NCI-H524 treated with DMSO at 0.1 percent for 48 hours (cell line): ENCODE measurements at places on chromosomes 6 and 20.

- DNase-seq: no peak
Measured at GRCh38 chr6:83960664-83961063, 72.9 kb upstream of the MRAP2 start.

GRCh38 chr20:4434681-4435080, 287.0 kb upstream of the PRND start:
- no peak for DNase-seq

GRCh38 chr6:80541181-80541580, 434.7 kb downstream of the BCKDHB start:
- no peak for DNase-seq

GRCh38 chr6:150142670-150143515, at the start of gene PPP1R14C:
PPP1R14C (plus strand) TSS chr6:150143044; CDS start chr6:150143193, 149 bp downstream.
- no peak for DNase-seq

DNA sequence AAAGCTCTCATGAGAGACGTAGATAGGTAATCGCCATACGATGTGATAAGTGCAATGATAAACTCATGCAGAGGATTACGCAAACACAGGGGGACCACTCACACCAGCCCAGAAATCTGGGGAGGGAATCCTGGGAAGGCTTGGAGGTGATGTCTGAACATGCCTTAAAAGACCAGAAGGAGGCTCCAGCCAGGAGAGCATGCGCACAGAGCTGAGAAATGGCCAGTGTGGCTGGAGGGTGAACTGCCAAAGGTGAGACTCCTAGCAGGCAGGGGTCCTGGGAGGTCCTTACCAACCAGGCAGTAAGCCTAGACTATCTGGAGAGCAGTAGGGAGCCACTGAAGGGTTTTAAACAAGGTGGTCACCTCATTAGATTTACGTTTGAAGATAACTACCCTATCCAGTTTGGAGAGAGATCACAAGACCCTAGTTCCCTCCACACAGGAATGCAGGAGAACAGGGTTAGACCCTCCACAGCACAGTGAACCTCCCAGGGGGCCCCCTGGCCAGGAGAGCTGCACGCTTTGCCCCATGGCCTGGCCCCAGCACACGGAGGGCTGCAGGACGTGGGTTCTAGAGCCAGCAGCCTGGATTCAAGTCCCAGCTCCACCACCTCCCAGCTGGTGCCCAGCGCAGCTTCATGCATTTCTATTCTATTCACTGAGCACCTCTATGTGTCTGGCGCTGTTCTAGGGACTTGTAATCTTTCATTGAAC, 13.1 kb downstream of the MDFI start:
- no peak for DNase-seq

GRCh38 chr20:49823152-49823847, 10.7 kb downstream of the SLC9A8 start:
- DNase-seq: no peak

DNA sequence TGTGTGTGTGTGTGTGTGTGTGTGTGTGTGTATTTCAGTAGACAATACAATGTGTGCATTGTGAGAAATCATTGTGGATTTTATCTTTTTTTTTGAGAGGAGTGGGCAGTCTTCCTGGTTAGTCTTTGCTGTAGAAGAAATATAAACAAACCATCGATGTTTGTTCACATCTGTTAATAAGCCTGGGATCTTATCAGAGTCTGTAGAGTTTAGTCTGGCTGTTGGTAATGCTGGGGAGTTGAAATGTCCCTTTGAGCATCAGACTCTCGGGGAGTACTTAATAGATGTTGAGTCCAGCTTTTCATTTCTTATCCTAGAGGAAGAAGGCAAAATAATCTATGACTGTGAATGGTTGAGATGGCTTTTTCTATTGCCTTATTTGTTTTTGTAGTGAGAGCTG, 96.6 kb upstream of the SUPT3H start:
- no peak for DNase-seq

DNA sequence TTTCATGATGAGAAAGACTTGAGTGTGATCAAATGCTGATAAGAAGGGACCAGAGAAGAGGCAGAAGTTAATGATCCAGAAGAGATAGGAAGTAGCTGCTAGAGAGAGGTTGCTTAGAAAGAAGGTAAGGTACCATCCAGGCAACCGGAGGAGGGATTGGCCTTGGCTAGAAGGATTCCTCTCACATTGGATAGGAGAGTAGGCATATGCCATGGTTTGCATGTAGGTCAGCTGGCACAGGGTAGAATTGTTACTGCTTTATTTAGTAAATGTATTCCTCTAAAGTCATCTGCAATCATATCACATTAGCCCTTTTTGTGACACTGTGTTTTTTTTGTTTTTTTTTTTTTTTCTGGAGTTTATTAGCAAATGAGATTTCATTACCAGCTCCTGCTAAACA, 580.9 kb upstream of the FLRT3 start:
- DNase-seq: no peak

DNA sequence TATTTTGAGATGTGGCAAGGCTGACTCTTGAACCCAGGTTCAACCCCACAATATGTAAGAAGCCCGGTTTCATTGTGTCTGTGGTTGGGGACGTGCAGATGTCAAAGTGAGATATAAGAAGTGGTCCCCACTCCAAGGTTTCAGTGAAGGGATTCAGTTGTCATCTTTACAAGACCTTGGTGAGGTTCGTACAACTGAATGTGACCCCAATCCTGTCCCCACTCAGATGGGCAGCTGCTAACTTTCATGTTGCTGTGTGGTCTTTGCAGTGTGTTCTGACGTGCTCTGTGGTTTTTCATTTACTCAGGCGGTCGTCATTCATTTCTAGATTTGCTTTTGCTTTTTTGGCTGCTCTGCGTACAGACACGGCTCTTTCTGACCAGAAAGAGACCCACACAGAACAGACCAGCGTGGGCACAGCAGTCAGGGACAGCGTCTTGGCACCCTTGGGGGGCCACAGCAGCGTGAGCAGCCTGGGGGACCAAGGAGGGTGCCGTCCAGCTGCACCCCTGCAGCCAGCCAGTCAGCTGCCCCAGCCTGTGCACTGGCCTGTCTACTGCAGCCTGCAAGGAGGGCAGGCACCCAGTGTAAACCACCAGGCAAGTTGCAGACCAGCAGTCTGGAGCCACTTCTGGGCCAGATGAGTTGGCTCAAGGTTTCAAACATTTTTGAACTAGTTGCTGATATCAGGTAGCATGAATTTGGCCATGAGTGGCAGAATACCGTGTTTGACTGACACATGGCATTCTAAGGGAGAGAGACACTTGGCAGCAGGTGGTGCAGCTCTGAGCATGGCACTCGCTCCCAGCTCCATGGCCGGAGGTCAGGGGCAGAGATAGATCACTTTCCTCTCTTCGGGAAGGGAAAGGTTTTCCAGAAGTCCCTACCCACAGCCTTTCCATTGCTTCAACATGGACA, 49.4 kb upstream of the IRF4 start:
- no peak for DNase-seq

GRCh38 chr20:36672991-36673390, 27.0 kb upstream of the SLA2 start:
- no peak for DNase-seq

- DNase-seq: no peak
Measured at GRCh38 chr6:4550227-4550597, 226.0 kb upstream of the CDYL start.

- DNase-seq: no peak
Measured at GRCh38 chr6:139569566-139569965, 195.1 kb upstream of the CITED2 start.
